ENCODE measurements at places on chromosomes 2 and 18.

DNA sequence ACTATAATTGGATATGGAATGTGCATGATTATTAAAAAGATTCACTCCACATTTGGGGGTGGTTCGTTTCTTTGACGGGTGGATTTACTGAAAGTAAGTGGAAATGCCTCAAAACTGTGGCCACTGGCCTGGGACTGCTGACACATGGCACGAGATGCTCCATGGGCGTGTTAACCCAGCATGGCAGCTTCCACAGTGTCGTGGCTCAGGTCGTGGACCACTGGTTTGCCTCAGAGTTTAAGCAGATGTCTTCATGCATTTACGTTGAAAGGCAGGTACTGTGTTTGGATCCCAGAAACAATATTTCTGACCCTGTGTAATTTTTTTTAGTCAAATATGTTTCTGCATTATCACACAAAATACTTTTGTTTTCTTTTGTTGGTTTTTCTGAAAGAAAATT, 242.0 kb downstream of the GBX2 start:
- DNase-seq: no peak

GRCh38 chr2:207468488-207468887, 61.3 kb upstream of the CREB1 start:
- DNase-seq: no peak

GRCh38 chr2:120148669-120149068, 74.5 kb downstream of the TMEM185B start:
- no peak for DNase-seq

DNA sequence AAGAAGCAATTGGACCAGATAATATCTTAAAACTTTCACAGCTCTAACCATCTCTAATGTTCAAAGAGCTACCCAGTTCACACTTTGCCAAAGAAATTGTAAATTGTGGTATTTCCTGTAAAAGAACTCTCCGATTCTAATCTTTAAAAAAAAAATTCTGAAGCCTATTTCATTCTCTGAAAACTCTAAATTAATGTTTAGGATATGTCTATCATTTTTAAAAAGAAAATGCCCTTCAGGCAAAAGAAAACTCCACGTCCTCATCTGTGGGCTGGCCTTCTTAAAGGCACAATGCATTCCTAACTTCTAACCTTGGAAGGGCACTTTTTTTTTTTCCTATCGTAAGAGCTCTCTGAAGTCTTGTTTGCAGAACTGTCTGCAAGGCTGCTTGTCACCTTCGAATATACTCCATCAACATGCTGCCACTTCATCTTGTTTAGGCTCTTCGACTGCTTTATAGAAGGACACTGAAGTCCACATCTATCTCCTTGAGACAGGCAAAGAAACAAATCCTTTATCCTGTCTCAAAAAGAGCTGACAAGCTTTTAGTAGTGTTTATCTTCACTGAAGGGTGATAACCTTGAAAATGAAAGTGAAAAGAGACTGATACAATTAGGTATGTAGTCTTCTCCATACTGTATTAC, 124.3 kb upstream of the SLC39A10 start:
- DNase-seq: no peak

- DNase-seq: no peak
Observed at GRCh38 chr2:40043191-40043590, 264.1 kb upstream of the THUMPD2 start.

GRCh38 chr2:119721462-119721861, 38.3 kb upstream of the PTPN4 start:
- DNase-seq: no peak

- no peak for DNase-seq
Observed at GRCh38 chr2:23468474-23469141, 83.6 kb downstream of the KLHL29 start.

GRCh38 chr2:151326554-151326953, 30.8 kb upstream of the TNFAIP6 start:
- DNase-seq: no peak

DNA sequence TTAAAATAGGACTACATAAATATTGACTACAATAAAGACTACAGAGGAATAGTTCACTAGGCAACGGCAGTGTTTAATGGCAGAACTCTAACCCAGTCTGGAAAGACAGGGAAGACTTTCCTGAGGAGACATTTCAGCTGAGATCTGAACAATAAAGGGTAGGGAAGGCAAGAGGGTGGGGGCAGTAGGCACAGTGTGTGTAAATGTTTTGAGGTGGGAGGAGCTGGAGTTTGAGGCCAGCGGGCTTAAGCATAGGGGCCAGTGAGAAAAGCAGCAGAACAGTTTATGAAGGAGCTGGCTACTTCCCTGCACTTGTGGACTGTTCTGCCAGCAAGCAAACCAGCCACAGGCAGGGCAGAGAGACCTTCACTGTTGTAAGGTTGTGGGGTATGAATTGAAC, 76.6 kb upstream of the UGP2 start:
- DNase-seq: no peak

DNA sequence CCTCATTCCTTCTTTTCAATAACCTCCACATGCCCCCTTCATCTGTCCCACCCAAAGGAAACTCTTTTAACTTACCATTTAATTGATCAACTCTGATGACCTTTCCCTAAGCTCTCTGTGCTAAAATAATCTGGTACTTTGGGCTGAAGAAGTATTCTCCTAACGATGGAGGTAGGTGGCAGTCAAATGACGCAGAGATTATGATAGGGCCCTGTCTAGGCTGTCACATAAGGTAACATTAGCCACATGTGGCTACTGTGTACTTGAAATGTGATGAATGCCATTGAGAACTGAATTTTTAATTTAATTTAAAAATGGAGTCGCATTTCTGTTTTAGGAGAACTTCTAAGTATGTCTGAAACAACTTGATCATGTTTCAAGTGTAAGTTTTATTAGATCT, 140.5 kb upstream of the TNP1 start:
- DNase-seq: no peak

GRCh38 chr18:77851802-77852201, 602.2 kb downstream of the GALR1 start:
- no peak for DNase-seq

DNA sequence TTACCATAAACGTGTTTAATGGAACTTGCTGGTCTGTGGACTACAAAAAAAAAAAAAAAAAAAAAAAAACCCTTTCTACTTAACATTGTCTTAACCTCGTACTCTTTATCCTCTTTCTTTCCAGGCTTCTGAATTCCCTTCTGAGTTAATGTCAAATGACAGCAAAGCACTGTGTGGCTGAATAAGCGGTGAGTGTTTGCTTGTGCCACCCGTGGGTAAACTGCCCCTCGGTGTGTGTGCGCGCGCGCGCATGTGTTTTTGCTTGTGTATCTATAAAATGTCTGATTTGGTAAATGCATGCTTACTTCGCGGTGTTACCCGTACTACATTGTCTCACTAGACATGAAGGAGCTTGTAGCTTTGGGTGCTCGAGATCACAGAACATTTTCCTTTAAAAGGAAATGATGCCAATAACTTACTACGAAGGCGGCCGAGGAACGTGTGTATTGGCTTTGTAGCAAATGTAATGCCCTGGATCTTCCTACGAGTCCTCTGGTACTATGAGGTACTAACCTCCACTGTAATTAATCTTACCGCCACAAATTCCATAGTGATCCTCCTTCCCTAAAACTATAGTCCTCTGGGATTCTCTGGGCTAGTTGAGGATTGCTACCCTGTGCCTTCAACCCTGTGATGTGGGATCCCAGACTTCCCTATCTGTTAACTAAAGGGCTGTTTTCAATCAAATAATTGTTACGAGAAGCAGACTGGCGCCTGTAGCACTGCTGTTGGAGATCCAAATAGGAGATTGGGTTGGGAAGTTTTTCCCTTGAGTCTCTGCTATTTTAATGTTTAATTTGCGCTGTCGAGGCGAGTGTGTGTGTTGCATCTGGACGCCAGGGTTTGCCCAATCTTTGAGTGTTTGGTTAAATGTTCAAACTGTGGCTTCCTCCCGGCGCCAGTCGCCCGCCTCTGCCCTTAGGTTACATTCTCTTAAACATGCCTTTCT, 1.1 kb downstream of the ID2 start:
- no peak for DNase-seq

- peak; percentile 41 for DNase-seq
Observed at GRCh38 chr2:9739531-9739964, 103.7 kb upstream of the TAF1B start.

DNA sequence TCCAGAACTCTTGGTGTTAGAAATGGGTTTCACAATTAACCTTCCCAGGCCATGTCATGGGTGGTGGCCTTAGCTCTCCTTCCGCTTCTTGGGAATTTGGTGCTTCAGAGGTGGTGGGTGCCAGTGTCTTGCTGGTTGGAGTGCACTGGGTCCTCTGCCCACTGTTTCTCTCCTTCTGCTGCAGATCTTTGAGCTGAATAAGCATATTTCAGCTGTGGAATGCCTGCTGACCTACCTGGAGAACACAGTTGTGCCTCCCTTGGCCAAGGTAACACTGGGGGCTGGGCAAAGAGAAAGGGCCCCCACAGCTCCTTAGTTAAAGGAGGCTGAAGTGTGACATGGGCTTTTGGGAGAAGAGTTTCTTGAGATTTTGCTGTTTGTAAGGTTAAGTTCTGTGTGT, 32.0 kb upstream of the PRLH start:
- DNase-seq: no peak

- DNase-seq: no peak
Observed at GRCh38 chr18:9175115-9175514, 38.5 kb downstream of the ANKRD12 start.

DNA sequence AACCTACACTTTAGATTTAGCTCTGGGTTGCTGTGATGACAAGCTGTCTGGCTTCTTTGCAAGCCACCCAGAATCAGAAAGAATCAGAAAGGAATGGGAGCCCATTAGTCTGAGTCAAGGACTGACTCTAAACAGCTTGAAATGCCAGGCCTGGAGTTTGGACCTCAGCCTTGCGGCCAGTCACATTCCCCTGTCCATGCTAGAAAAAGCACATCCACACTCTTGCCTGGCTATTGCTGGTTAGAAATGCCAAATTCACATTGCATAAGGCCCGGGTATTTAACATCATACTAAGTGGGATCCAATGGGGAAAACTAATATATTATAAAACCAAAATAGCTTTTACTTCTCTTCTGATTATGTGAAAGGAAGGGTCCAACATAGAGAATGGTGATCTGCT, 756.8 kb upstream of the KLHL29 start:
- DNase-seq: no peak

DNA sequence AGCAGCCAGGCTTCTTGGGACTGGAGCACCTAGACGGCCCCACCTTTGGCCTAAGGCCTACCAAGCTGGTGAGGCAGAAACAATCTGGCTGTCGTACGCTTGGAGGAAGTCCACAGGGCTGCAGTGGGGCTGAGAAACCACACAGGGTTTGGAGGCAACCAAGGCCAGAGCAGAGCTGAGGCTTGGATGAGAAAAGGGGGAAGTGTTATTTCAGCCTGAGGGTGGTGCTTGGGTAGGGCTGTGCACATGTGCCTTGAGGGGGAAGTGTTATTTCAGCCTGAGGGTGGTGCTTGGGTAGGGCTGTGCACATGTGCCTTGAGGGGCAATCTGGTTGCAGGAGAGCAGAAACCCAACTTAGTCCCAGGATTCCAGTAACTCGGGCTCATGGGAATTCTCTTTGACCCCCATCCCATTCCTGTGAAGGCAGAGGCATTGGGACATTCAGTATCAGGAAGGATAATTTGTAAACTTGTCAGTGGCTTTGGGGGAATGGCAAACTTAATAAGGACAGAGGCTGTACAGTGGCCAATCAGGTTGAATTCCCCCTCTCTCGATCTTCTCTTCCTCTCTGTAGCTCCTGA, 971 bp upstream of the FBXO41 start:
- DNase-seq: no peak

DNA sequence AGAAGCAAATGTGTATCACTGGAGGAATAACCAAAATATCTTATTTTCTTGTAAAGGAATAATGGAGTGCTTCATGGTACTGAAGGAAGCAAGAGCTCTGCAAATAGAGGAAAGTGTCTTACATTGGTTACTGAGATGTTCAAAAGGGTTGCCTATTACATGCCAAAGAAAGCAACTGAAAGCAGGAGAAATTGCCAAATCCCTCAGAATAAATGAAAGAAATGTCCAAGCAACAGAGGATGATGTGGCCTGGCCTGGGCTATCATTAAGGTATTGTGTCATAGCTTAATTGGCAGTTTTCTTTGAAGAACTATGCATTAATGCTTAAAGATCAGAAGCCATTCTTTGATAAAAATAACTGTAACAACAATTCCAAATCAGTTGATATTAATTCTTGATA, 173.7 kb downstream of the RAB3GAP1 start:
- DNase-seq: no peak

- no peak for DNase-seq
Observed at GRCh38 chr2:63788071-63788470, 53.6 kb upstream of the UGP2 start.

GRCh38 chr18:26524504-26525351, 23.6 kb downstream of the KCTD1 start:
- no peak for DNase-seq

DNA sequence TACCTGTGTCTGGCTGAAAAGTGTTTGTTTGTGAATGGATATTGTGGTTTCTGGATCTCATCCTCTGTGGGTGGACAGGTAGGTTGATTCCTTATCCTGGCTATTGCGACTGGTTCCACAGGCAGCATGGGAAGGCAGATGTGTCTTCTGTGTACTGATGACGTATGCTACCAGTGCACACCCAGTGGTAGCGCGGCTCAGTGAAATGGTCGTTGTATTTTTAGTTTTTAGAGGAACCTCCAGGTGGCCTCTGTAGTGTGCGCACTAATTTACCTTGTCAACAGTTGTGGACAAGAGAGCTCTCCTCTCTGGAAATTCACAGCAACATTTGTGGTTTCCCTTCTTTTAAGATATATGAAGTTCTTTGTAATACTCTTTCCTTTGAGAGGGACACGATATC, 52.5 kb downstream of the CCDC74A start:
- no peak for DNase-seq

DNA sequence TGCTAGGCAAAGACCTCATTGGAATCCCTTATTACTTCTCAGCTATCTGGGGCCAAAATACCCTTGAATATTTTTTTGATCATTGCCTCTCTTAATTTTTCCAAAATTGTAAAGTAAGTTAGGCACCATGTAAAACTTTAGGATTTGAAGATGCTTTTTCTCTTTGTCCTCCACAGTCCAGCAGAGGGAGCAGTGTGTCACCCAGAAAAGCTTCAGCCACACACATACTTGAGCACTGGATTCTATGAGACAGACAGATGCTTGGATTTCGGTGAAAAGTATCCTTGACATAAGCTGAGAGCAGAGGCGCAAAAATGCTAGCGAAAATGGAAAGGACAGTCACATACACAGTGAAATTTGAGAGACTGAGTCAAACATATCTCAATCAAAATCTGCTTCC, 74.7 kb upstream of the KCNJ3 start:
- no peak for DNase-seq

DNA sequence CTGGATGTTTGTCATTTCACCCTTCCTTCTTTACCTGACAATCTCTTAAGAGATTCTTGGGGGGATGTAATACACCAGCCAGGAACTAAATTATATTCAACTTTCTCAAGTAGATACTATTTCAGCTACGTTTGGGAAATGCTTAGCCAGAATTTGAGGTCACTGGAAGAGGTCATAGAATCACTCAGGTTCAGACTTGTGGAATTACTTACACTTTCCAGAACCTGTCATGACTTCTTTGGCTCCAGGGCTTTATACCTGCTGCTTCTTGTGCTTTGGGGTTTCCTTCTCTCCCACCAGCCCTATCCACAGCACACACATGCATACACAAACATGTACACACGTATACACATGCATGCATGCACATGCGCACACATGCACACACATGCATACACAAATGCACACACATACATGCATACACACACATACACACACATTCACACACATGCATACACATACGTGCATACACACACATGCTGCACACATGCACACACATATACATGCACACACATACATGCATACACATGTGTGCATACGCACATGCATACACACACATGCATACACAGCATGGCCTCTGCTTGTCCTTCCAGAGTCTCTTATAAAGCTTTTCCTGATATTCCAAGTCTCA, 23.5 kb upstream of the ANXA4 start:
- no peak for DNase-seq

GRCh38 chr2:100107906-100108647, 34.3 kb downstream of the AFF3 start:
- no peak for DNase-seq
